Germinal center (tissue), 1 donor: ENCODE measurements at places on chromosomes 6 and 20.
A peak's percentile ranks its signal among the peaks of the same experiment; 100 is the strongest.

GRCh38 chr6:26474439-26474881 lies 16.7 kb downstream of the BTN2A1 start:
- no peak for DNase-seq

DNA sequence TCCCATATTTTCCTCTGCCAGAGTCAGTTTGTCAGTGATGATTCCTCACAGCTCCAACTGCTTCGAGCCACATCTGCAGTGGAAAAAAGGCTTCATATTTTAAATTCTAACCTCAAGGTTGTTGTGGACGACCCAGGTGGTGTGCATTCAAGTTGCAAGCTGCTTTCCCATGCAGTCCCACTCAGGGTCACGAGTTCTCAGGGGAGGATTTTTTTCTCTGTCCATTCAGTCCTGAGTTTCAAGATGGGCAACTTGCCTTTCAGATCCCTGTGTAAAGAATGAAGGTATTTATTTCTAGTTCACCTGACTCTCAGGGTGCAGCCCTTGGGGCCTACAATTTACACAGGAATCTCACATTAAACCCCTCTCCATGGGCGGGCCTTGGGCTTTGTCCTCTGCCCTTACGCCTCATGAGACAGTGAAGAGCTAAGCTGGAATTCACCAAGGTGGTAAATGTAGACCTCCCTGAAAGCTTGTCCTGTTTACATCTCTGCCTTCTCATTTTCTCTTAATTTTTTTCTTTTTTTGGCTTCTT lies 65.9 kb downstream of the TPD52L1 start:
- no peak for DNase-seq

DNA sequence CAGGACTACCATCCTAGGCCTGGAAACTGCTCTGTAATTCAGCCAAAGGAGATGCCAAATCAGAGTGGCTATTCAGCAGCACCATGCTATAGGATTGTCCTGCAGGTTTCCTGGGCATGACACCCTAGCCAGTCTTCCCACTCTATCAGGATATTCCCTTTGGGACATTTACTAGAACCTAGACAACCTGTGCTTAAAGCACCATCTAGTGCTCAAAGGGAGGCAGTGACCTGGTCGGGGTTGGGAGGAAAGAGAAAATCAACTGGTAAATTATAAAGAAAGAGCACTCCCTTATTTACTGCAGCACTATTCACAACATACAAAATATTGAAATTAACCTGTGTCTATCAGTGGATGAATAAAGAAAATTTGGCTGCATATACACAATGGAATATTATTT lies 67.2 kb upstream of the SMLR1 start:
- DNase-seq, result peak; percentile 3

GRCh38 chr6:136150961-136151360 lies 99.2 kb downstream of the MTFR2 start:
- DNase-seq, result no peak

GRCh38 chr6:4774296-4774695 lies 1.9 kb upstream of the CDYL start:
- no peak for DNase-seq

DNA sequence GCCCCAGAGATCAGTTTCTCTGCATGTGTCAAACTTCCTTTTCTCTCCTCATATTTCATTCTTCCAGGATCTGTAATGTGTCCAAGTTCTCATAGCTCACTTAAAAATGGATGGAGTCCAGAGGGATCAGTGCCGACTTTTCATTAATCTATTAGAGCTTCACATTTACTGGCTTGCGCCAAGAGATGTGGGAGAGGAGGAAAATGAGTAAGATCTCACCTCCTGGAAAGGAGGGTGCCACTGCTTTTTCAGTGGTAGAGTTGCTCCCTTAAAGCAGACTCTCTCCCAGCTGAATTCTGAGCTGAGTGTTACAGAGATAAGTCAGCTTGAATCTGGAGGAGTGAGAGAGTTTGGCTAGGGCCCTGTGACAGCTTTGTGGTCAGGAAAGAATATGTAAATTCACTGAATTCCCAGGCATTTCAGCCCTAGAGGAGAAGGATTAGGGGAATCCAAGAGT lies 175.9 kb downstream of the SOX4 start:
- no peak for DNase-seq

DNA sequence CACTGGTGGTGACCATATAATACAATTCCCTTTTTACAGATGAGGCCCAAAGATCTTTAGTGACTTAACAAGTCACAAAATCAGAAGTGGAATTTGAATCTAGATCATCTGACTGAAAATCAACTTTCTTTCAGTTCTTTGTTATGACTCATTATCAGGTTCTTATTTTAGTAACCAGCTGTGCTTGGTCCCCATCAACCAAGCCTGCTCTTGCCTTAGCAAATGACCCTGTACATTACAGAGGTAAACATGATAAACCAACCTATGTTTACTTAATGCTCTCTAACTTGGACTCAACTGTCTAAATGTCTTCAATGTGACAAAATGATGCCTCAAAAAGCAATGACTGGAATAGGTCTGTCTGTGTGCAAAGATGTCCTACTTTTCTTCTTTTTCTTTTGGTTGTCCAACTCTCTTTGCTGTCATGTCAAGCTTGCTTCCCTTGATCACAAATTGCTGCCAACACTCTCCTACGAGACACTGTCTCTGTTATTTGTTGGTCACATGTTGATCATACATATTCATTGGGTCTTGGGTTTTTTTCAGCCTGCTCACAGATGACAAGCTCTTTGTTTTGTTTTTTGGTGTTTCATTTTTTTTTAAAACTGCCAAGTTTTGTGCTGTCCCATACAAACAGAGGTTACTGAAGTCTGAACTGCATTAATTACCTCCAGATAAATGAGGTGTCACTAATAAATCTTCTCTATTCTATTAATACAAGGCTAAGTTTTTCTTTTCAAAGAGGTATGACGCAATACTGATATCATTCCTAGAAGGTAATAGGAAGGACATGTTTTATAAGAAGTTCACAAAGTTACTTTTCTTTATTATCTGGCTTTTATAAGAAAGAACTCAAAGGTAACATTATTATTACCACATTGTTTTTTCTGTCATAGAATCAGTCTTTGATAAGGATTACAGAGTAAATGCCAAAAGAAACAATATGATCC lies 62.2 kb upstream of the PLN start:
- no peak for DNase-seq

DNA sequence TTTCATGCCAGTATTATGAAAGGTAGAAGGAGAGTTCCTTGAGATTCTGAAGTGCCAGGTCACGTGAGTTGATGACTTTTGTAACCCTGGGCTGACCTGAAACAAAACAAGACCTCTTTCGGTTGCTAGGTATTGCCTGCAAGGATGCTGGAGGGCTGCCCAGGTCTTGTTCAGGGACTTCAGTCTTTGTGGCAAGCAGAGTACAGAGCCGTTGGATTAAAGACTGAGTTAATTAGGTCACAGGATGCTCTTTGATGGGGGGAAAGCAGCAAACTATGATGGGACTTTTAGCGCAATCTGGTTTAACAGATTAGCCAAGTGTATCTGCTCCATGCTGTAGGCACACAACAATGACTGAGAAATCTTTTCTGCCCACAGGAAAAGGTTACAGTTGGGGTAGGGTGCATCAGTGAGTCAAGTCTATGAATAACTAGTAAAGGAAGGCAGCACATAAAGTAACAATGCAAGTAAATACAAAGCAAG lies 12.8 kb upstream of the ELOVL5 start:
- DNase-seq, result no peak

DNA sequence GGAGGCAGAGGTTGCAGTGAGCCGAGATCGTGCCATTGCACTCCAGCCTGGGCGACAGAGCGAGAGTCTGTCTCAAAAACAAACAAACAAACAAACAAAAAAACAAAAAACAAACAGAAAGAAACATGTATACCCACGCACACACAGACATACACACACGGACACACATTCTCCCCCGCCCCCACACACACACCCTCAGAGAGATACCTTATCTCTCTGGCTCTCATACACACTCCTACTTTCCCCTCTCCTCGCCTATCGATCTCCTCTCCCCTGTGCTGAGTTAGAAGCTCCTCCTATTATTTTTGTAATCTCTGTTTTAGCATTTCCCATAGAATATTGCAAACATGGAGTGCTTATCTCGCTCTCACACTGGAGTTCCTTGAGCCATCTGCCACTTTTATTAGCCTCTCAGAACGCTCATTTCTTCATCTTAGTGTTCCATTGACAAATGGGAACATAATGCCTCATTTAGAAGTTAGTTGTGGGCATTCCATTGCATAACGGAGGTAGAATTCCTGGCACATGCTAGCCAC lies 144.2 kb upstream of the CITED2 start:
- DNase-seq, result no peak

DNA sequence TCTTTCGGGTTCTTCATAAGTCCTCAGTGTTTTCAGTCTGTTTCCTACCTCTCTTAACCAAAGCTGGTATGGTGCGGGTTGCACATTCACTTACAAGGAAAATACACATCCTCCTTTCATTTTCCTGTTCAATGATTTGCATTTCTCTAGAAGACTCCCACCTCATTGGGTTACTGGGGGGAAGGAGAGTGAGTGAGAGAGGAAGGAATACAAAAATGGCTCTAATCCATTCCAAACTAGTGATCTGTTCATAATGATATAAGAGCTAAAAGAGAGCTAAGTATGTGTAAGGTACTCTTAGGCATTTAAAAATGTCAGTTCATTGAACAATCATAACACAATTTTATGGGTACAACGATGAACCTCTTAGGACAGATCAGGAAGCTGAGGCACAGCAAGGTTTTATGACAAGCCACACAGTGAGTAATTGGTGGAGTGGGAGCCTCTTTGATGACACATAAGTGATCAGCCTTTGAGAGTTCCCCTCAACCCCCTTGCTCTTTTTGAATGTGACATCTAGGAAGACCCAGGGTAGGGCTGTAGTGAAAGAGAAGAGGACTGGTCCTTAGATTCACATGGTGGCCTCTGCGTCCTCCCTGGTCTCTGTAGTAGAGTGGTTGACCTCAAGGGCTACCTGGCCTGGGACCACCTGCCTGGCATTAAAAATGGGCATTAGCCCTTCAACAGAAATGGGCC lies 328.4 kb upstream of the SOX4 start:
- DNase-seq, result no peak

DNA sequence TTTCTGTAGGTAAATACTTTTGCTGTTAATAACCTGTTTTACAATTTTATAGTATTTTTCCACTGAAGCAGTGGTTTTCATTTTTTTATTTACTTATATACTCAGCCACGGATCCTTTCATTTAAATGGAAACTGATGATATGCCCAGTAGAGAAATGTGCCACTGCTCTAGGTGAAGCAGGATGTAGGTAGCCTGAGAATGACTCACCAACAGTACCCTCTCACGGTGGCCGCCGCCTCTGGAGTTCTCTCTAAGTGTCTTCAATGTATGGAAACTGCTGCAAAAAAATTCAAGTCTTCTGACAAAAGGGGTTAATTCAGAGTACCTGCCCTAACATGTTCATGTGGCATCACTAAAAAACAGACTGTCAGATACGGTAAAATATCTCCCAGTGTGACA lies 6.4 kb downstream of the EYA4 start:
- no peak for DNase-seq

GRCh38 chr20:13784271-13784892 lies 337 bp downstream of the ESF1 start:
- no peak for DNase-seq

GRCh38 chr6:133407320-133408100 lies 166.4 kb downstream of the EYA4 start:
- DNase-seq, result no peak

GRCh38 chr6:154258064-154258757 lies 98.4 kb downstream of the IPCEF1 start:
- no peak for DNase-seq

DNA sequence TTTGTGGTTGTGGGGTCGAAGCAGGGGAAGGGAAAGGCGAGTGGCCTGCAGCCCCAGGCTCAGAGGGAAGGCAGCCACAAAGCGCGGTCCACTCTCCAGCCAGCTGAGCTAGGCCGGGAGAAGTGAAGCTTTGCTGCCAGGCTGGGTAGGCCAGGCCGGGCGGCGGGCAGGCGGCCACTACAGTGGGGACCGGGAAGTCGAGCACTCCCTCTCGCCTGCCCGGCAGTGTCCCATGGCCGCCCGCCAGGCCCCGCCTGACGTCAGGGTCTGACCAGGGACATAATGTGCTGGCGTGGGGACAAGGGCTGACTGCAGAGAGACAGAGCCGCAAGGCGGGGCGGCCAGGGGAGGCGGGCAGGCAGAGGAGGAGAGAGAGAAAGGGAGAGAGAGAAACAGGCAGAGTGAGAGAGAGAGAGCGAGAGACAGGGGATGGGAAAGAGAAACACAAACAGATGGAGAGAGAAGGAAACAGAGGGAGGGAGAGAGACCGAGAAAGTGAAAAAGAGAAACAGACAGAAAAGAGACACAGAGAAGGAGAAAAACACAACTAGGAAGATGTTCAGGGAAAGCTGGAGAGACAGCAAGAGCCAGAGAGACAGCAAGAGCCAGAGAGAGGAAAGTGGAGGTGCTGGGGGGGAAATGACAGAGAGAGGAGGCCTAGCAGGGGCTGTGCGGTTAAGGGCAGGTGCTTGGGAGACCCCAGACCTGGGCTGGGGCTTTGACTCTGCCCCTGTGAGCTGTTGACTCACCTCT lies 94.5 kb upstream of the PTPN1 start:
- no peak for DNase-seq

DNA sequence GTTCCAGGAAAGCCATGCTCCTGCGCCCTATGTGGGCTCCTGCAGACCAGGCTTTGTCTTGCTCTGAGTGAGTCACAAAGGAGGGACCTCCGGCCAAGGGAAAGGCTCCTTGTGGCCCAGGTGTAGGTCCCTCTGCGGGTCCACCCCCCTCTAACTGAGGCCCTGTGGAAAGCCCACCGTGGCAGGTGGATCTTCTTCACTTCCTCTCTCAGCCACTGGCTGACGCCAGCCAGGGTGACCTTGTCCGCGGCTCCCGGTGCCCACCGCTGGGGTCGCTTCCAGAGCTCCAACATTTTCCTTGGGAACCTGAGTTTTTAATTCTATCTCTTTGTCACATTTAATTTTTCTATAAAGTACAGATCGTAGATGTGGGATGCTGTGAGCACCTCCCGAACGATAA lies 54.1 kb downstream of the SMOC2 start:
- DNase-seq, result no peak

- no peak for DNase-seq
Observed at GRCh38 chr6:6058054-6058444, 51.3 kb upstream of the NRN1 start.

GRCh38 chr20:63132131-63132714 lies 83.7 kb downstream of the YTHDF1 start:
- no peak for DNase-seq

DNA sequence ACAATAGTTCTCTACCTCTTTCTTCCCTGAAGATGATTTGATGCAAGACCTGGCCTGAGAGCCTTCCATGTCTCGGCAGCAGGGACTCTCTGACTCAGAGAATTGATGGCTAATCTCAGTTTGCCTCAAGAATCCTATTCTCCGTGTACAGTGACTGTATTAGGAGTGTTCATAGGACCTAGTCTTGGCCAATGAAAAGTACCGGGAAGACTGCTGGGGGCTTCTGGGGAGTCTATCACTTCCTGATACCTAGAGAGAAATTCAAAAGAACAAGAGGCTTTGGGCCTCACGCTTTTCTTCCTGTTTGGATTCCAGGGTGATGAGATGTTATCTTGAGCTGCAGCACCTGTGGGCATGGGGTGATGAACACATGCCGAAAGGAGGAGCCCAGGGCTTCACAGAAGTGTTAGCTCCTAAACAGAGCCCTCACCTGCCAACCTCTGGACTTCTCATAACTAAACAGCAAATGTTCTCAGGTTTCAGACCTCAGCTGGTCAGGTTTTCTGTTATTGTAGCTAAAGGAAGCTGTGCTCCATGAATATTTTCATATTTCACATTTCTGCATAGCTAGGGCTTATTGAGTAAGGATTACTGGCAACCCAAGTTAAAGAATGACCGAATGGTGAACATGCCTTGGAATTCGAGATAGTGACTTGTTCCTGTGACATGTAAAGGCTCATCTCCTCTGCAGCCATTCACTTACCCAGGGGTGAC lies 323.1 kb upstream of the AGPAT4 start:
- no peak for DNase-seq
